ENCODE measurements at places on chromosomes 5 and 9.

GRCh38 chr5:73093943-73094342 is 26.4 kb upstream of the TMEM171 start:
- DNase-seq = no peak

DNA sequence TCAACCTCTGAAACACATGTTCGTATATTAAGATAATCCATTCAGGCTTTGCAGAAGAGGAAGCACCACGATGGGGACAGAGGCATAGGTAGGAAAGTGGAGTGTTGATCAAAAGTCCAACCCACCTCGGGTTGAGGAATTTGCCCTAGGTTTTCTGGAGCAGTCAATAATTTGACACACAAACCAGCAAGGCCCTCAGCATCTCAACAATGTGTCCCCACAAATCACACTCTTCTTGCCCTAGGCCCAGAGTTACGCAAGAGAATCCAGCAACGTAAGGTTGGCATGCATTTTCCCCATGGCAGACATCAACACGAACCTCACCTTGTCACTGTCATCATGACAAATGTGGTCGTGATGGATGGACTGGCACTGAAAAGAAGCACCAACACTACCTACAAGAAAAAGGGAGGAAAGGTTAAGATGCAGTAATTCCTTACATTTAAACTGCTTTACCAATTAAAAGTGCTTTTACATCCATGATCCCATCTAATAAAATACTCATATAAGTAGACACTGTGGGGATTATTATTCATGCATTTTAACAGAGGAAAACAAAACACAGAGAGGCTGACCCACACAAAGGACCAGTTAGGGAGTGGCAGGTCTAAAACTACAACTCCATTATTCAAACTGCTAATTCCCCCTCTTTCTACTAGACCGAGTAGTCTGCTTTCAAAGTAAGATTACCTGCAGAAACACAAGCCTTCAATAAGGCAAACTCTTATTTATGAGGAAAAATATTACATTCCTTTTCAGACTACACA is 24.4 kb upstream of the RNF38 start:
- DNase-seq = no peak

DNA sequence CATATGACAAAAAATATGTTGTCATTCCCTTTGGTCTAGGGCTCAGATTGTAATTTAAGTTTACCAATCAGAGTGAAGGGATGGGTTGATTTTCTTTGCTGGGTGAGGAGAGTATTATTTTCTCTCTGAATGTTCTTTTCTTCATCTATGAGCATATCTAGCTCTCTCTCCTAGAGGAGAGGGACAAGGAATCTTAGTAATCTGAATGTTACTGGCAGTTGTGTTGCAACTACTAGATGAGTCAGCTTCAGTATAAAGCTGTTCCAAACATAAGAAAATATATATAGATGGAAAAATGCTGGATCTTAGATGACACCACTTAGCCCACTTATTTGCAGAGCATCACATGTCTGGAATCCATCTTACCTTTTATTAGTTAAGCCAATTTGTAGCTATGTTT is 259.3 kb downstream of the TUSC1 start:
- no peak for DNase-seq

- DNase-seq = peak; percentile 19
These were observed 51.5 kb downstream of the MTMR12 start for GRCh38 chr5:32261198-32261597.

- DNase-seq = no peak
These were observed 4.3 kb upstream of the AGPAT2 start for GRCh38 chr9:136691316-136692184.

GRCh38 chr9:14180960-14181537 is 132.9 kb downstream of the NFIB start:
- no peak for DNase-seq

DNA sequence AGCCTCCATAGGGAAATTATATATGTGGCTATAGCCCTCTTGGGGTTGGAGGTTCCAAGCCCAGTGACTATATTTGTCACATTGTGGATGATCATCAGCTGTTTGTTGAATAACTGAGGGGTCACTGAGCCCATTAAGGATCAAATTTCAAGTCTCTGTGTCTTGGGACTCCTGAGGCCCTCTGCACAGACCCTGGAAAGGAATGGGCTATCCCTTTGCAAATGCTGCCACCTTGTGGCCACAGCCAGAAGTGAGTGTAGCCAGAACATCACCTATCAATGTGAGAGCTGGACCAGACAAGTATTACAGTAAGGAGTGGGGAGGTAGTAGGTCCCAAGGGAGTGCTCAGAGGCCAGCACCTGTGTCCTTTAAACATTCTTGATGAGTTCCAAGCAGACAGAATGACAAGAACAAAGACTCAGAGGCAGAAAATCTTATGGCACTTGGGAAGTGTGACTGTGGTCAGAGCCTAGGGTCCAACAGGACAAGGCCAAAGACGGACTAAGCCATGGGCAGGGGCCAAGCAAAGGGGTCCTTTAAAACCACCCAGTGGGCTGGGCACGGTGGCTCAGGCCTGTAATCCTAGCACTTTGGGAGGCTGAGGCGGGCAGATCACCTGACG is 8.2 kb downstream of the RPP25L start:
- DNase-seq = peak; percentile 73
